ENCODE measurements at places on chromosomes 12 and 14.
A peak's percentile ranks its signal among the peaks of the same experiment; 100 is the strongest.

DNA sequence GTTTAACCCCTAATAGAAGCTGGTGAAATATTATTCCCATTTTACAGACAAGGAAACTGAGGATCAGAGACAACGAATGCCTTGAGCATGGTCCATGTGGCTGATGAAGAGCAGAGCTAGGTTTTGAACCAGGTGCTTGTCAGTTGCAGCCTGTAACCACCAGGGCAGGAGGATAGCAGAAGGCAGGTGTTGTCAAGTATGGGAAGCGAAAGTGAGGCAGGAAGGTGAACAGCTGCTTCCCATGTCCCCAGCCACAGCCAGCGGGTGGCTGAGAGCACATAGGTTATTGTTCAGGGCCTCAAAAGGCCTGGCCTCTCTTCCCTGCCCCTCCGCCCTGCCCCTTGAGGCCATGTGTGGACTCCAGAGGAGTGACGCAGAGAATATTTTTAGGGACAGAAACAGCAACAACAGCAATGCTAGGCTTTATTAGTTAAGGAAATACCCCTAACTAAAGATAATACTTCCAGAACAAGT lies 39.6 kb downstream of the IQSEC3 start:
- no peak for DNase-seq

GRCh38 chr12:67419810-67420209 lies 150.7 kb downstream of the CAND1 start:
- DNase-seq = no peak

- DNase-seq = no peak
Observed at GRCh38 chr14:69850086-69850735, 29.0 kb upstream of the SMOC1 start.

DNA sequence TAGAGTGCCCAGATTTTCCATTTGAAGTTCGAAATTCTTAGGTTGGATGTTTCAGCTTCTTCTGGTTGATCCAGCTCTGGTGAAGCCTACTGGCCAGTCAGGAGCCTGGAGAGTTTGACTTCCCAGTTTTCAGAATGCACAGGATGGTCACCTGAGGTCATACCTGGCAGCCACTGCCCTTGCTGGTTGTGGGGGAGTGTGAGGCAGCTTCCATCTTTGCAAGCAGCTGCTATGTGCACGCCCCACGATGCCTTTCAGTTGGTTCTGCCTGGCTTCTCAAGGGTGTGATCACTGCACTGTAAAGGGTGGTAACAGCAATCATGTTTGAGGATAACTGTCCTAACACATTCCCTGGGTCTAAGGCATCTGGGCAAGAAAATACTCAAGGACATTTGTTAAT lies 15.4 kb downstream of the CCDC92 start:
- DNase-seq = no peak

- no peak for DNase-seq
Observed at GRCh38 chr14:101854366-101854765, 92.9 kb downstream of the PPP2R5C start.

- DNase-seq = no peak
Observed at GRCh38 chr12:130117701-130118100, 44.6 kb upstream of the FZD10 start.

DNA sequence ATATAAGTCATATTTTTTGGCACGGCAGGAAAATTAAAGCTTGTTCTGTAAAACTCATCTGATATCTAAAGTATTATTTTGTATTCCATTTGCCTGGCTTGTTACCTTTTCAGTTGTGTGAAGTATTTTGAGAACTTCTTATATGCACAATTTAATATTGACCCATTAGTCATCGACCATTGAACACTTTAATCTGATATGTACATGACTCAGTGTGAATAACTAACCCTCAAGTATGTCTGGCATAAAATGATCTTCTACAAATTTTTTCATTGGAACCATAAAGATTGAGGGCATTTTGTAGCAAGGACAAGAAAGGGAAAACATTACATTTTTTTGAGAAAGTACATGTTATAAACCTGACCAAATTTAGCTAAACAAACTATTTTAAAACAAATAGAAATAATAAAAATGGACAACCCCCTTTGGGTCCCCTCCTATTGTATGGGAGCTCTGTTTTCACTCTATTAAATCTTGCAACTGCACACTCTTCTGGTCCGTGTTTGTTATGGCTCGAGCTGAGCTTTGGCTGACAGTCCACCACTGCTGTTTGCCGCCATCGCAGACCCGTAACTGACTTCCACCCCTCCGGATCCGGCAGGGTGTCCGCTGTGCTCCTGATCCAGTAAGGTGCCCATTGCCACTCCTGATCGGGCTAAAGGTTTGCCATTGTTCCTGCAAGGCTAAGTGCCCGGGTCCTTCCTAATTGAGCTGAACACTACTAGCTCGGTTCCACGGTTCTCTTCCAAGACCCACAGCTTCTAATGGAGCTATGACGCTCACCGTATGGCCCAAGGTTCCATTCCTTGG lies 118.8 kb downstream of the SLC6A15 start:
- DNase-seq = no peak

DNA sequence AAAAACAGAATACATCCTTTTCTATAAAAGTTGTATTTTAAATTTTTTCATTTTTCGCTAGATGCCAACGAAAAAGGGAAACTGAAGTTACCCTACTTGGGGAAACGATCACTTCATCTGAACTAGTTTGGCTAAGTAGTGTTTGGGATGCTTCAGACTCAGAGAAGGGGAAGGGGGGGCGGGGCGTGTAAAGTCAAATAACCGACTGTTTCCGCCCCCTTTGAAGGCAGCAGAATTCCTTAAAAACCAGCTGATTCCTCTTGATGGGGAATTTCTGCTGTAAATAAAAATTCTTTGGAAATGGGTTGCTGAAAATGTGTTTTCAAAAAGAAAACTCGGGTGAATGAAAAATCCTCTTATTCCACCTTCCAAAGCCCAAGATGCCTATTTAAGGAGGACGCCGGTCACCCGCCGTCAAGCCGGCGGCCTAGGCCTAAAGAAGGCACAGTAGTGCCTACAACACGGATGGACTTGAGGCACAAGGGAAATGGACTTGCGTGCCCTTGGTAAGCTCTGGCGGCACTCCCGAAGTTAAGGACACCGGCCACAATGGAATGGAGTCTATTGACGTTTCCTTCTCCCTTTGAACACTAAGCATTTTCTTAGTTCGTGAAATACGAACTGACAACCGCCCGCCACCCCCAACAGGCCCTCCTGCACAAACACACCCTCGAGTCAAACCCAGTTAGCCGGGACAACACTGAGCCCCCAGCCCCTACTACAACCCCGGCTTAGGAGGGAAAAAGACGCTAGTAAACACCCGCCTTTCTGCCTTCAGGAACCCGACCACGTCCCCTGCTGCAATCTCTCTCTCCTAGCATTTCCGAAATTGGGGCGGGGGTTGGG lies 1.9 kb downstream of the ATXN2 start:
- peak; percentile 52 for DNase-seq

DNA sequence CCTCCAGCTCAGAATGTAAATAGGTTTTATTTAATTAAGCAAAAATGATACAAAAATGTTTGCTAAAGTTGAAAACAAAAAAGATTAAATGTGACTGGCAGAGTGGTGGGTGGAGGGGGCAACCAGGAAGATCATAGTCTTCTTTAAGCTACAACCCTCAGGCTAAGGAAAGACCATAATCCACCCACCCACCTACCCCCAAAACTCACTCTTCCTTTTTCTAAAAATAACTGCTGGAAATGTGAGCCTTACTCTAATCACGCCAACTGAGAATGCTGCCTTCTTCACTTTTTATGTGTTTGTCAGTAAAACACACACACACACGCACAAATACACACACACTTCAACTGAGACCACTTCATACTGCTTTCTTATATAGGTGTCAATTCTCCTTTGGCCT lies 230.0 kb upstream of the EGLN3 start:
- DNase-seq = no peak

GRCh38 chr14:56207626-56208292 lies 89.5 kb downstream of the PELI2 start:
- no peak for DNase-seq

- no peak for DNase-seq
Observed at GRCh38 chr12:101727098-101727497, 12.2 kb downstream of the SYCP3 start.

- no peak for DNase-seq
Observed at GRCh38 chr14:72443991-72444441, 449.9 kb downstream of the DPF3 start.

DNA sequence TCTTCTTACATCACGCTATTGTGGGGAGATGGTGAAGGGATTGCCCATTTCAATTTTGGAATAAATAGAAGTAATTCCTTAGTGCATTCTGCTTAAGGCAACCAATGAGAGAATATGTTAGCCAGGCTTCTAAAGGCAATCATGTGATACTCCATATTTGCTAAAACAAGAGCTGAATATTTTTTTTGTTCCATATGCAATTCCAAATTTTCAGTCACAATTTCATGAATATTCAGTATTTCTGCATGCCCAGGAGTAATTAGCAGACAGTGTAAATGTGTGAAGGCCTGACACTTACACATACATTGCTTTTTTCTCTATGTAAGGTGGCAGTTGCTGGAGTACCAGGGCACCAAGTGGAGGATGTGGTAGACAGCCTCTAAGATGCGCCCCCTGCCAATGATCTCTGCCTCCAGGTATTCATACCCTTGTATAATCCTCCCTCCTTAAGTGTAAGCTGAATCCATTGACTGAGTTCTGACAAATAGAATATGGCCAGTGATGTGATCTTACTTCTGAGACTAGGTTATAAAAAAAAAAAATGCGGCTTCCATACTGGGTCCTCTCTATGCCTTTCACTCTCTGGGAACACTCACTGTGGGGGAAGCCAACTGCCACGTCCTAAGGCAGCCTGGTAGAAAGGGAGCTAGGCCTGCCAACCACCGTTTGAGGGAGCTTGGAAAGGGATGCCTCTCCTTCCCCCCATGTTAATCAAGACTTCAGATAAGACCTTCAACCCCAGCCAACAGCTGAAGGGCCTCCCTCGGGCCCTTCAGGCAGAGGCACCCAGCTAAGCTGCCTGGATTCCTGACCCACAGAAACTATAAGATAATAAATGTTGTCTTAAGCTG lies 62.7 kb upstream of the PTGR2 start:
- peak; percentile 8 for DNase-seq

DNA sequence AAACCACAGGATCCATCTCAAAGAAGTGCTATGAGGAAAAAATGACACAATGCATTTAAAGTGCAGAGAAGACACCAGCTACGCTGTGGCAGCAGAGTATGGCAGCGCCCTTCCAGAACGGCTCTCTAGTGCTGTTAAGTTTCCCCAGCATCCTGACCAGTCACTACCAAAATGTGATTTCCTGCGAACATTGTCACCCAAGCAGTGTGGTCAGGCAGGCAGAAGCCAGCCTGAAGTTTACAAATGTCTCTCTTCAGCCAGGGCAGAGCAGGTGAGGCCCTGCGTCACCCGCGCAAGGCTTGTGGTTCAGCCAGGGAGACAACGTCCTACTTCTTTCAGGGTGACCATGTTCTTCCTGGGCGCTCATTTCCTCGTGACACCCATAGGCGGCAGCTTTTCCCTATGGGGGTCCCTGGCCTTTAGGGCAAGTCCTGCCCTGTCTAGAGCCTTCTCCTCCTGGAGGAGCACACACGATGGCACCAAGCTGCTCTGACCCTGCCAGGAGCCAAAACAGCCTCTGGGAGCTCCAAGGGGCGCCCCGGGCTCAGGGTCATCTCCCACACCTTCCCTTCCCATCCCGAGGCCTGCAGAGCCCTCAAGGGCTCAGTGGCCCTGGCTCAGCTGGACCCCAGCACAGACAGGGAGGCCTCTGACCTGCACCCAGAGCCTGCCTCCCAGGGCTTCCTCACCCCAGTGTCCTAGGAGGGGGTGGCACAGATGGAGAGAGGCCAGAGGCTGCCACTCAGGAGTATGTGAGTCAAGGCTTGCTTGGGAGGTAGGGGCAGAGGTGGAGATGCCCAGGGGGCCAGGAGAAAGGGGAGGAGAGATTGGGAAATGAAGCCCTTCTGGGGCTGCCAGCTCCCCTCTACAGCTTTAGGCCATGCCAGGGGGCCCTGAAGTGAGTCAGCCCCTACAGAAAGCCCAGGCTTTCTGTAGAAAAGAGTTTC lies 41.9 kb downstream of the PSMA6 start:
- DNase-seq = no peak

DNA sequence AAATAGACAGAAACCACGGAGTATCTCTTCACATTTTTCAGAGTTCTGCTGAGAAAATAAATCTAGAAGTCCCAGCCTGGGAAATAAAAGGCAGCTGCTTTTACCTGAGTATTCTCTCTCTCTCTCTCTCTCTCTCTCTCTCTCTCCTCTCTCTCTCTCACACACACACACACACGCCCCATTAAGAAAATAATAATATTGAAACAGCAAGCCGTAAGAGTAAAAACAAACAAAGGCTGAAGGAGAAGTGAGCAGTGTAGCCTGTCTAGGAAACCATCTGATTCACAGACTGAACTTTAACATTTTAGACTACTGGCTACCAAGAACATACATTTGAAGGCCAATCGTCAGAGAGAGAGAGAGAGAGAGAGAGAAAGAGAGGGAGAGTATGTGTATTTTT lies 8.4 kb downstream of the PTHLH start:
- DNase-seq = no peak

GRCh38 chr12:41221491-41221890 lies 33.4 kb downstream of the PDZRN4 start:
- no peak for DNase-seq

DNA sequence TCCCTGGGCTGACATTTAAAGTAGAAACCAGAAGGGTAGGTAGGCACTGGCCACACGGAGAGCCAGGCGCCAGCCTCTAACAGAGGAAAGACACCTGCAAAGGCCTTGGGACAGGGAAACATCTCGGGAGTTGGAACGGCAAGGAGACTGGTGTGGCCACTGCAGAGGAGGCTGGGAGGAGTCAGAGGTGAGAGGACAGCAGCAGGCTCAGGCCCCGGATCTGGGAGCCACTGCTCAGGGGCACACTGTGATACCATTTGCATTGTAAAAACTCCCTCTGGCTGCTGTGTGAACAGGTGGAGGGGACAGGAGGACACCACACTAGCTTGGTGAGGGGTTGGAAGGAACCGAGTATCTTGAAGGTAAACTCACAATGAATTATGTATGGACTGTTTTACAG lies 2.7 kb downstream of the ANHX start:
- DNase-seq = no peak

DNA sequence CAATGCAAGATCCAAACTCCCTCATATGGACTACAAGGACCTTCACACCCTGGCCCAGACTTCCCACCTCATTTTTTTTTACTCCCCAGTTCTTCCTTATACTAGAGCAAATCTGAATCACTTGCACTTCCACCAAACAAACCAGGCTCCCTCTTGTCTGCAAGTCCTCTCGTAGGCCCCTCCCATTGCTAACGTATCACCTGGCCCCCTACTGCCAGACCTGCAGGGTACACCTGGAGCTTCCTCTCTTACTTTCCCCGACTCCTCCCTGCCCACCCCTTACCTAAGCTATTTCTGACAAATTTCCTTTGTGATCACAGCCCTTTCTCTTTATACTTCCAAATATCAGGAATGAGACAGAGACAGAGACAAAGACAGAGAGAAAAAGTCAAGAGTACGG lies 463.9 kb downstream of the GALC start:
- no peak for DNase-seq

GRCh38 chr12:131011165-131012079 lies 57.7 kb downstream of the ADGRD1 start:
- DNase-seq = no peak

GRCh38 chr12:88418856-88419497 lies 161.3 kb downstream of the KITLG start:
- DNase-seq = no peak

All from midbrain (tissue), 1 donor.